ENCODE measurements at places on chromosomes 13 and 19.

GRCh38 chr13:75901501-75901900 is 265.4 kb downstream of the LMO7 start:
- no peak for DNase-seq

DNA sequence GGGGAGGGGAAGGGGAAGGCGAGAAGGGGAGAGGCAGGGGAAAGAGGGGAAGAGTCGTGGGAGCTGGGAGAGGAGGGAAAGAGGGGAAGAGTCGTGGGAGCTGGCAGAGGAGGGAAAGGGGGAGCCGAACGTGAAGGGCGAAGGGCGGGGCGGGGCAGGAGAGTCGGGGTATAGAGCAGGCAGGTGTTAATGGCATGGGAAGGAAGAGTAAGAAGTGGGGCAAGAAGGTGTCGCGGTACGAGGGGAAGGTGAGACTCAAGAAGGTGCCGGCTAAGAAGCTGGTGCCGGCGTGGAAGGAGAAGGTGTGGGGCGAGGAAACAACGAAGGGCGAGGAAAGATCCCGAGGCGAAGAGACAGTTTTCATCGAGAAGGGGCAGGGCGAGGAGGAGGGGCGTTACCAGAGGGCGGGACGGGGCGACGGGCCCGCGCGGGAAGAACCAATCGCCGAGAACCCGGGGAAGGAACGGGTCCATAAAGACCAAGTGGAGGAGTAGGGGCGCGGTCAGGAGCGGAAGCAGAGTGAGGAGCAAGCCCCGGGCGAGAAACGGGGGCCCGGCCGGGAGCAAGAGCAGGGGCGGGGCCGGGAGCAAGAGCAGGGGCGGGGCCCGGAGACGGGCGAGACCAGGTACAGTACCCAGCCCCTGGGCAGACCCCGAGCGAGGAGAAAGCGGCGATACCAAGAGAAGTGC is 463 bp downstream of the CATSPERG start:
- peak; percentile 95 for DNase-seq

DNA sequence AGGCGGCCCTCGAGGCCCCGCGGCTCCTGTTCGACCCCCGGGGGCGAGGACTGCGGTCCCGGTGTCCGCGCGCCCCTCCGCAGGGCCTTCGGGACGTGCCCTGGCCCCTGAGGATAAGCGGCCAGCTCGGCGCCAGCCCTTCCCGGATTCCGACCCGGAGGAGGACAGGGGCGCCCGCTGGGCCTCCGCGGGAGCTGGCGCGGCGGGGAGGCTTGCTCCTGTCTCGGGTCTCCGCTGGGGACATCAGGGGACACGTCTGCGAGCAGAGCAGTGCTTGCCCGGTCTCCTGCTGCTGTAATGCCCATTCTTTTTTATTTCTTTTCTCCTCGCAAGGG is 829 bp downstream of the B3GLCT start:
- DNase-seq: no peak

GRCh38 chr13:47025791-47026447 is 129.1 kb upstream of the HTR2A start:
- DNase-seq: no peak

GRCh38 chr19:3115916-3116602 is 19.8 kb upstream of the GNA15 start:
- DNase-seq: no peak

DNA sequence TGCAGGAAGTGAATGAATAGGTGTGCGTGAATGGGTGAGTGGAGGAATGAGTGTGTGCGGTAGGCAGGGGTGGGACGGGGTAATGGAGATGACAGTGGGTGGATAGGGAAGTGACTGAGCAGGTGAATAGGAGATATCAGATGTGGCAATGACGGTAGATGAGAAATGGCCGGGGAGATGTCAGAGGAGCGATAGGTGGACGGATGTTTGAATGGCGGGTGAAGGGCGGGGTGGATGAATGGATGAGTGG is 1.5 kb downstream of the TTC9B start:
- no peak for DNase-seq

DNA sequence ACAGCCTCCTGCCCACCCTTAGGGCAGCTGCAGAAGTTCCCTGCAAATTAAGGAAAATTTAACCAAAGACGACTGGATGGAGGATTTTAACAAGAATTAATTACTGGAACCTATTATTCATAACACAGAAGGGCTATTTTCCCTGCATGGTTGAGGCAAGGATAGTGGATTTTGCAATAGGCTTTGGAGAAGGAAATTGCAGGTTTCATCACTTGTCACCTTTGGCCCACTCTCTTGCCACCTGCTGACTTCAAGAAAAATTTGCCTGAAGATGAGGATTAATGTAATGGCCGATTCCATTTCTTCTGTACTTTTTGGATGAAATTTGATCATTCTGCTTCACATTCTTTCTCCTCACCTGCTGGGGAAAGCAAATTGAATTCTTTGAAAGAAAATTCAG is 261.7 kb downstream of the FGF9 start:
- DNase-seq: no peak

GRCh38 chr19:38134540-38135149 is 89.4 kb downstream of the DPF1 start:
- DNase-seq: peak; percentile 56

DNA sequence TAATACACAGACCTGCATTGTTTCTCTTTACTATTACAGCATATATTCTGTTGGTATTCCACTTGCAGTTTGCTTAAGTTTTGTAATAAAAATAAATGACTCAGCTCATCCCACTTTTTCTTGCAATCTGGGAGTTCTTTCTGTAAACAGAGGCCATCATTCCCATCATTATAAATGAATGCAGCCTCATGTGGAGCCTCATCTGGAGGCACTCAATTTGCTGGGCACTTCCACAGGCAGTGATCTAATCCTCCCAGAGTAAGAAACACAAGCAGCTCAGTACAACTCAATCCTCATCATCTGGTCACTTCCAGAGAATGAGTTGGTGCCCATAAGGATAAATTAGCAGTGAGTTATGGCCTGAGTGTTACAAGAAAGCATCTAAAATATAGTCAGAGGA is 2801.9 kb downstream of the PCDH9 start:
- DNase-seq: no peak

GRCh38 chr13:85093808-85094207 is 705.4 kb downstream of the SLITRK6 start:
- DNase-seq: no peak

DNA sequence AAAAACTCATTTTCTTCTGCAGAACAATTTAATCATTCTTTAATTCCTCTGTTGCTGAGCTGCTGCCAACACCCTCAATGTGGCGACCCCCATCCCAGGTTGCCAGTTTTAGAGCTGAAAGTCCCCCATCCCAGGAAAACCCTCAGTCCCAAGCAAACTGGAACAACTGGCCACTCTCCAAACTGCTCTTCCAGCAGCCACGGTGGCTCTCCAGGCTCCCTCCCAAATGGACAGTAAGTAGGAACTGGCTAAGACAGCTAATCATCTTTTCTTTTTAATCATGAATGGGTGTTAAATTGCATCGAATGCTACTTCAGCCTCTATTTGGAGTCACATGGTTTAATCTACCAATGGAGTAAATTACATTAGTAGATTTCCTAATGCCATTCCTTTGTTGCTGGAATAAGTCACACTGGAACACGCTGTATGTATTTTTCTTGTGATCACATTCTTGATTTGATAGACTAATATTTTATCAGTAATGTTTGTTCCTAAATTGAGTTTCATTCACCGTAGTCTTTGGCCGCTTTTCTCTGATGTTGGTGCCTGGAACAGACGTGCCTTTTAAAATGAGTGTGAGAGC is 33.7 kb upstream of the VSTM2B start:
- DNase-seq: no peak

GRCh38 chr19:38055010-38055409 is 148.0 kb downstream of the SIPA1L3 start:
- DNase-seq: peak; percentile 21

DNA sequence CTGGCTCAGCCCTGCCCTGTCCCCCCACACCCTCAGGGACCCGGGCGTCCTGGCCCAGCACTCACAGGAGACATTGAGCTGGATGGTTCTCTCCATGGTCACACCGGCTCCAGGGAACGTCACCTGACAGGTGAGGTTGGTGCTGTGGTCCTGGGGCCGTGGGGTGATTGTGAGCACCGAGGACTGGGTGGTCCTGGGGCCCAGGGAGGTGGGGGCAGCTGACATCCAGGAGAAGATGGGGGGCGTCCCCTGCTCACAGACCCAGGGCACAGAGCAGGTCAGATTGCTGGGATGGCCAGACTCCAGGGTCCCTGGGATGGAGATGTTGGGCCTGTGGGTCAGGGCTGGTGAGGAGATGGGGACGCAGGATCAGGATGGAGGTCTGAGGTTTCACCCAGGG is 854 bp downstream of the SIGLEC6 start:
- no peak for DNase-seq

DNA sequence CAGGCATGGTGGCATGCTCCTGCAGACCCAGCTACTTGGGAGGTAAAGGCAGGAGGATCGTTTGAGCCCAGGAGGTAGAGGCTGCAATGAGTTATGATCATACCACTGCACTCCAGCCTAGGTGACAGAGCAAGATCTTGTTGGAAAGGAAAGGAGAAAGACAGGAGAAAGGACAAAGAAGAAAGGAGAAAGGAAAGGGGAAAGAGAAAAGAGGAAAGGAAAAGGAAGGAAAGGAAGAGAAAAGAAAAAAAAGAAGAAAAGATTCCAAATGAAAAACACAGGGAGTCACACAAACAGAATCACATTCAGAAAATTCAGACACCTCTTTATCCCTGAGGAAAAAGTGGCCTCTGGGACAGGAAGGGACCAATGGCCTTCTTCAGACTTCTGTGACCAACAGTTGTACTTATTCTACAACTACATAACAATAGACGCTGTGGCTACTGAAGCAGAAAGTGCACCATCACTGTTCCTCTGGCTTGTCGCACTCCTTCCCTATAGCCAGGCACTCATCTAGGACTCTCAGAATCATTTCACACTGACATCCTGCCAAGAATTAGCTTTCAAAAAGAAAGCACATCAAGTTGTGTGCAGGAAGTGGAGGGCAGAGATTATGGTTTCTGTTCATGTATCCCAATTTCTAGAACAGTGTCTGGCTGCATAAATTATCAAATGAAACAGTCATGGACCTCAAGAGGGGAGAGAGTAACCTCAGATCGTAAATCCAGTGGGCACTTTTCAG is 5.9 kb downstream of the MTMR6 start:
- DNase-seq: peak; percentile 94

- no peak for DNase-seq
Measured at GRCh38 chr13:83880275-83881139, 1.8 kb downstream of the SLITRK1 start.

DNA sequence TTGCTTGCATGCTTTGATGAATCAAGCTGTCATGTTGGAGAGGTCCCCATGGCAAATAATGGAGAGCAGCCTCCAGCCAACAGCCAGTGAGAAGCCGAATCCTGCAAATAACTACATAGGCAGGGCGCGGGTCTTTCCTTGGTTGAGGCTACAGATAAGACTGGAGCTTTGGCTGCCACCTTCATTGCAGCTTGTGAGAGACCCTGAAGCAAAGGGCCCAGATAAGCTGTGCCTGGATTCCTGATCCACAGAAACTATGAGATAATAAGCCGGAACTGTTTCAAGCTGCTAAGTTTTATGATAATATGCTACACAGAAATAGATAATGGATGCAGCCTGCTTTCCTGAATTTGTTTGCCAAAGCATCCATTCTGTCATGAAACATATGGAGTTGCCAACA is 257.0 kb downstream of the HS6ST3 start:
- DNase-seq: no peak

- no peak for DNase-seq
Measured at GRCh38 chr19:32168111-32168510, 177.3 kb upstream of the ZNF507 start.

- no peak for DNase-seq
Measured at GRCh38 chr13:19967621-19968020, 9.1 kb downstream of the ZMYM2 start.

- no peak for DNase-seq
Measured at GRCh38 chr13:49044008-49044407, 68.3 kb downstream of the FNDC3A start.

DNA sequence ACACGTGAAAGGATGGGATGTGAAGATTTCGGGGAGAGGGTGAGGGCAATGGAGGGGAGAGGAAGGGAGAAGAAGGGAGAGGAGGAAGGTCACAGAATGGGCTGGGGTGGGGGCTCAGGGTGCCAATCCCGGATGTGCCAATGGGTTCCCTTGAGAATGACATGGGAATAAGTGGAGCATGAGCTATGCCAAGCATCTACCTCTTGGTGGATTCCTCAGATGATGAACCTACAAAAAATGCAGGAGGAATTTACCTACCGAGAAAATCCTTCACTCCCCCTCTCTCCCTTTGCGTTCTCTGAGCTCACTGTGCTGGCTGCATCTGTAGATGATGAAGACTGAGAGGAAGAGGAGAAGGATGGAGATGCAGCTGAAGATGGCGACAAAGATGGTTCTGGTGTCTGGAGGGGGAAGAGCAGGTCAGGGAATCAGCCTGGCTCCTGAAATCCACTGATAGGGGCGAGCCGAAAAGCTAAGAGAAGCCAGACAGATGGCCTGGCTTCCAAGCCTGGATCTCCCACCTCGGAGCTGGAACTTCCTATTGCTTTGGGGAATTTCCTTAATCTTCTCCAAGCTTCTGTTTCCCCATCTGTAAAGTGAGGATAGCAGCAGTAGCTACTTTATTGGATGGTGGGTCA is 21.6 kb downstream of the VSTM1 start:
- DNase-seq: no peak

GRCh38 chr13:109401891-109402290 is 384.5 kb downstream of the IRS2 start:
- no peak for DNase-seq

- no peak for DNase-seq
Measured at GRCh38 chr13:28704282-28704681, 14.5 kb downstream of the SLC46A3 start.

- DNase-seq: no peak
Measured at GRCh38 chr19:18208098-18208951, 4.5 kb upstream of the RAB3A start.

GRCh38 chr13:113534236-113534860 is 43.8 kb upstream of the DCUN1D2 start:
- DNase-seq: no peak

- no peak for DNase-seq
Measured at GRCh38 chr13:30192320-30193093, 114.8 kb downstream of the KATNAL1 start.

GRCh38 chr13:71830323-71830722 is 36.7 kb downstream of the DACH1 start:
- DNase-seq: no peak

GRCh38 chr13:19737844-19738557 is 44.7 kb downstream of the PSPC1 start:
- no peak for DNase-seq

GRCh38 chr19:646779-647565 is 7.3 kb downstream of the FGF22 start:
- no peak for DNase-seq

DNA sequence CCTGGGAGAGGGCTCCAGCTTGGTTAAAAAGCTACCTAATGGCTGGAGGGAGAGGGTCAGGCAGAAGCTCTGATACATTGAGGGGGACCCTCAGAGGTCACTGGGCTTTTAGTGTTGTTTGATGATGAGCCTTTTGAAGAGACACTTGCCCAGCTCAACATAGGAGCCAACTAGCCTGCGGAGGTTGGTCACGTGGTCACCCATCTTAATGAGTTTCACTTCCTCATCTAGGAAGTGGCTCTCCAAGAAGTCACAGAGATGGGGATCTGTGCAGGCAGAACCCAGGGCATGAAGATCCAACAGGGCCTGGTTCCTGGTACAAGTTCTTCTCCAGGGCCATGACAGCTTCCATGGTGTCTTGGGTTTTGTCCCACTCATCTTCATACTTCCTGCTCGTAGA is 33.4 kb downstream of the IPO5 start:
- no peak for DNase-seq

Measured in hematopoietic multipotent progenitor cell (in vitro differentiated cells).